ENCODE measurements at places on chromosomes 2 and 18.
A peak's percentile ranks its signal among the peaks of the same experiment; 100 is the strongest.

- peak; percentile 49 for DNase-seq
Observed at GRCh38 chr2:240915526-240916341, 9.6 kb downstream of the CROCC2 start.

- no peak for DNase-seq
Observed at GRCh38 chr2:31079665-31080064, 58.6 kb downstream of the GALNT14 start.

DNA sequence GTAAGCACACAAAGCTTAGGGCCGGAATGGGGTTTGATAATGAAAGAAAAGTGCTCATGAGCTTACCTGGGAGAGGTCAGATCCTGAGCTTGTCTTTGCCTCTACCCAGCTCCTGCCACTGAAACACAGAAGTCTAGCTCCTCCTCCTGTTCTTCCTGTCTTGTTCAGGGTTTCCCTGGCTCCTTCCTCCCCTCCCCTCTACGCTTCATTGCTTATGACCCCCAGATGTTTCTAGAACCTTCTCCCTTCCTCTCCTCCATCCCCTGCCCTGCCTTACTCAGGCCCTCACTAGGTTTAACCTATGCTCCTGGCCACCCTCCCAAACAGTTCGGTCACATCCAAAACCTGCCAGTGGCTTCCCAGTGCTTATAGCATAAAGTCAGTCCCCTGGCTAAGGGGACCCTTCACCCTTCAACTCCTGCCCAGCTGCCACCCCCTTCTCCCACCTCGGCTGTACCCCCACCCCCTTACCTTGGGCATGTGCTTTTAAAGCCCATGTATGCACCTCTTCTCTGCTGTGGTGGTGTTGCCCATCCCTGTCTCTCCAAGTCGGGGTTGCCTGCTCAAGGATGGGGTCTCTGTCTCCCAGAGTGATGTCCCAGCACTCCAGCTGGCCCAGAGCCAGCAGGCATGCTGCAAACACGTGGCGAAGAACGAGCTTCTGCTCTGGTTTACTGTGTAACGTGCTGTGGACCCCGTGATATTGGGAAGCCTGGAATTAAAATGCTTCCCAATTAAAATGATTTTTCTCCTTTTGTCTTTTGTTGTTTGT lies 233.6 kb downstream of the TPGS2 start:
- no peak for DNase-seq

DNA sequence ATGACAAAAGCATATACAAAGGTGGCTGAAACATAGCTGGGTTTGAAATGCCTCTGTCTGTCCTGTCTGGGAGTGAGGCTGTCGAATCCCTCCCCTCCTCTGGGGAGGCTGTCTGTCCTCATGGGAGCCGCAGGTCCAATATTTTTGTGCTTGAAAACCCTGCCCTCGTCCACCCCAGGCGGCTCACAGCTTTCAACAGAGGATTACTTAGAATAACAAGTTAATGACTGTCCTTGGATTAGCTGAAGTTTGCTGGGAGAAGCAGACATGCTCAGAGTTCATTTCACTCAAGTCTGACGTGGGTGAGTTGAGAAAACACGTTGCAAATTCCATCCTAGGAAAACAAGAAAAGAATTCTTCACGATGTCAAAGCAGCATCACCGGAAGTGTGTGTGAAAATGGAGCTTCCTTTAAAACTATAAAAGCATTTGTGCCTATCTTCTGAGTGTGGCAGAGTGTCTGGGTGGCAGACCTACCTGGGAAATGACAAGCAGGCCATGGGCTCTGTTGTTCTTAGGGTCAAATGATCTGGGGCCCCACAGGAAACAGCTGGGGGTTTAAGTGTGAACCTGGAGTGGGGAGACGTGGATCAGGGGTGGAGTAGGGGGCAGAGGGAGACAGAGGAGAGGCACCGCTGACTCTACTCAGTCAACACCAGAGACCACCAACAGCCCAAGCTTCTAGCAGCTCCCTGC lies 77.1 kb downstream of the DDX1 start:
- DNase-seq, result peak; percentile 17

DNA sequence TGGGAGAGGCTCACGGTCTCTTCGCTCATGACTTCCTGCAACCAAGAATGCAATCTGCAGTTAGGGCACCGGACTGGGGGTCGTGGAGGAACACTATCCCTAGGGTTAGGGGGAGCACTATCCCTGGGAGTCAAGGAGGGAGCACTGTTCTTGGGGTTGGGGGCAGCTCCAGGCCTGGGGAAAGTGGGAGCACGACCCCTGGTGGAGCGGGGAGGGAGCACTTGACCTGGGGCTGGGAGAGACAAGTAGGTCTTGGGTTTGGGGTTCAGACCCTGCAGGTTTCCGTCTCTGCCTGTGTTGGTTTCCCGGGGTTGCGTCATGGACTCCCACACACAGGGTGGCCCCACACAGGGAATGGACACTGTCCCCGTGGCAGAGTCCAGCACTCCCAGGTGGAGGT lies 133.6 kb downstream of the TPO start:
- DNase-seq, result no peak

- no peak for DNase-seq
Observed at GRCh38 chr2:80971-81736, 34.8 kb upstream of the FAM110C start.

GRCh38 chr2:174086708-174087107 lies 121.5 kb upstream of the SP3 start:
- DNase-seq, result no peak

DNA sequence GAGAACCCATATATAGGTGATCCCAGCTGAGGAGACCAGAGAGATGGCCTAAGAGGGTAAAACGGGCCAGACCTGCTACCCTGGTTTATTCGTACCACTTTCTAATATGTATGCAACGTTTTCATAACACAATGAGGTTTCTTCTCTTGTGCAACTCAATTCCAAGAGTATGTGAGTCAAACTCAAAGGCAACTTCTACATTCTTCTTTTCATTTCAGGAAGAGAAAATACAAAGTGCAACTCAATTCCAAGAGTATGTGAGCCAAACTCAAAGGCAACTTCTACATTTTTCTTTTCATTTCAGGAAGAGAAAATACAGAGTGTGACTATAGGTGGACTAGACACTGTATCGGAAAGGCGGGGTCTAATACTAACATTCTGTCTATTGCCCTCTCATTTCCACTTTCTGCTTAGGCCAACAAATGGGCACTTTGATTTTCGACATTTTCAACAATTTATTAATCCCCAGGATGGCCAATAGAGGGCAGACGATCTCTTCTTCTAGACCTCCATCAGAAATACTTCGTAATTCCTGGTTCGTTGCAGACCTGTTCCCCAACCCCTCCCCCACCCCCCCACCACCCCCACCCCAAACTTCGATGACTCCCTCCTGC lies 3.7 kb upstream of the CRIM1 start:
- DNase-seq, result no peak

GRCh38 chr2:105308382-105309146 lies 21.0 kb downstream of the TGFBRAP1 start:
- DNase-seq, result no peak

- peak; percentile 72 for DNase-seq
Observed at GRCh38 chr18:46174342-46175041, 70.3 kb downstream of the HAUS1 start.

GRCh38 chr2:74416778-74417177 lies 4.6 kb downstream of the C2orf81 start:
- DNase-seq, result no peak

DNA sequence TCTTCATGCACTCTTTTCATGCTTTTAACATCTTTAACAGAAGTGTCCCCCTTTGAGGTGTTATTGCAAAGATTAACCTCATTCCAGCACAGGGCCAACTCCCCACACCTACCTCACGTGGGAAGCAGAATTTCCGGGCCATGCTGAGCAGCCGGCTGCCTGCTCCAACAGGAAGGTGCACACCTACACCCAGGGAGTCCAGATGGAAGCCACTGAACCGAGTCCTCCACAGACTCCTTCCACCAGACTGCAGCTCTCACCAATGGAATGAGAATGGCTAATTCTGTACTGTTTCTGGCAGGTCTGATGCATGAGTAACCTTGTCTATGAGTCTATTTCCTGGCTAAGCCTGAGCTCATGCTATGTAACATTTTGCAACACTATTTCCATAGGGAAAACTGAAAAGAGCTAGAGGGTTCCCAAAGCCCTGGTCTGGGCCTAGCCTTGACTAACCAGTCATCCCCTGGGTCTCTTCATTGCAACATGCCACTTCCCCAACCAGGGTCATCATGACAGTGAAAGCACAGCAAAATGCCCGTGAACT lies 11.0 kb downstream of the ERFE start:
- no peak for DNase-seq

DNA sequence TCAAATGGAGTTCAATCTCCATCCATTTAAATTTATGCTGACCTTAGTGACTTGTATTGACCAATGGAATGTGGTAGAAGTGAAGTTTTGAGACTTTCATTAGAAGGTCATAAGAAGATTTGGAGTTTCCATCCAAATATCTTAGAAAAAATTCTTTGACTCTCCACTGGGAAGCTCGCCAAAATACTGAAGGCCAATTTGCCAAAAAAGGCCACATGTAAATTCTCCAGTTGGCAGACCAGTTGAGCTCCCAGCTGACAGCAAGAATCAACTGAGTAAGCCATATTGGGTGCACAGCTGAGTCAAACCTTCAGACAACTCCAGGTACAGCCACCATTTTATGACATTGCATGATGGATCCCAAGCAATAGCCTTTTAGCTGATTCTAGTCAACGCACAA lies 228.3 kb upstream of the SETBP1 start:
- no peak for DNase-seq

- DNase-seq, result no peak
Observed at GRCh38 chr2:24045511-24046508, 1.4 kb downstream of the WDCP start.

GRCh38 chr18:25005541-25006403 lies 346.2 kb downstream of the ZNF521 start:
- DNase-seq, result peak; percentile 73

DNA sequence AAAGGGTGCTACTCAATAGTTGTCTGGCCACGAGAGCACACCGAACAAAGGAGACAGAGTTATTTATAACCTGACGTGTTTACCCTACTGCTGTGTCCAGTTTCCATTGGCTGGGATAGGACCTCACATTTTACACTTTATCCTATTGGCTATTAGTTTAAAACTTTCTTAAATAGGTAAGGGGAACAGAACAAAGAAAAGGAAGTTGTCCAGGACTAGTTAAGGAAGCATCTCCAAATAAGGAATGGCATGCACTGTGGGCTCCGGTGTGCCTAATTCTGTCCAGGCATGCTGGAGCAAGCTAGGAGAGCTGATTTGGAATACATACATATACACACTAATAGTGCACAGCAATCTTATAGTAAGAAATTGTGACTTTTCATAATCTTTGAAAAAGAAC lies 72.2 kb downstream of the CAB39 start:
- DNase-seq, result no peak

DNA sequence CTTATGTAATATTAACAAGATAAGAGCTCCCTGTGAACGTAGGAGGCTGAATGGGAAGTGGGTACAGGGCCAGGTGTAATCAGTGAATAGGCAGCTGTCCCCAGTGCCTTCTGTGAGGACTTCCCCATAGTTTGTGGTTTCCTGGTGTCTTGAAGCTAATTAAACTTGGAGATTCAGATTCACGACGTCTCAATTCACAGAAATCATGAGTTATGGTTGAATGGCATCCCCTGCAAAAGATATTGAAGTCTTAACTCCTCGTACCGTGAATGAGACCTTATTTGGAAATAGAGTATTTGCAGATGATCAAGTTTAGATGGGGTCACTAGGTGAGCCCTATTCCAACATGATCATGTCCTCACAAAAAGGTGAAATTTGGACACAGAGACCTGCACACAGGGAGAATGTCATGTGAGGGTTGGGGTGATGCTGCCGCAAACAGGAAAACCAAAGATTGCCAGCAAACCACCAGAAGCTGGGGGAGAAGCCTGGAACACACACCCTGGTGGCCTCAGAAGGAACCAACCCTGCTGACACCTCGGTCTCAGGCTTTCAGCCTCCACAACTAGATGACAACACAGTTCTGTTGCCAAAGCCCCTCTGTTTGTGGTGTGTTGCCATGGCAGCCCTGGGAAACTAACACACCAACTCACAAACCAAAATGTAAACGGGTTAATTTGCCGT lies 13.2 kb downstream of the ARL4C start:
- no peak for DNase-seq

GRCh38 chr2:127721311-127721977 lies 20.1 kb downstream of the SFT2D3 start:
- no peak for DNase-seq

DNA sequence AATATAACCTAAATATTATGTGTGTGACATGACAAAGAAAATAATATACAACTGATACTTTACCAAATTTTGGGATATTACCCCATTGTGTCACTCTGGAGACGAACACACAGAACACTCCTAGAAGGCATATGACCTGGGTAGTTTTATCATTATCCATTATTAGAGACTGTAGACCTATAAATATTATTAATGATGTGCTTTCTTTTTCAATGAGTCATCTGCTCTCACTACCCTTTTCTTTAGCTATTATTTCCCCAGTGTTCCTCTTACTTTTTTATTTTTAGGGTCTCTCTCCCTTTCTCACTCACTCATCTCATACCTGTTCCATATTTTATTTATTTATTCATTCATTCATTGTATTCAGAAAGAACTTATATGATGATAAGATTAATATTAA lies 143.3 kb upstream of the ITGA4 start:
- no peak for DNase-seq

- DNase-seq, result no peak
Observed at GRCh38 chr18:59249199-59249774, 24.0 kb downstream of the RAX start.

DNA sequence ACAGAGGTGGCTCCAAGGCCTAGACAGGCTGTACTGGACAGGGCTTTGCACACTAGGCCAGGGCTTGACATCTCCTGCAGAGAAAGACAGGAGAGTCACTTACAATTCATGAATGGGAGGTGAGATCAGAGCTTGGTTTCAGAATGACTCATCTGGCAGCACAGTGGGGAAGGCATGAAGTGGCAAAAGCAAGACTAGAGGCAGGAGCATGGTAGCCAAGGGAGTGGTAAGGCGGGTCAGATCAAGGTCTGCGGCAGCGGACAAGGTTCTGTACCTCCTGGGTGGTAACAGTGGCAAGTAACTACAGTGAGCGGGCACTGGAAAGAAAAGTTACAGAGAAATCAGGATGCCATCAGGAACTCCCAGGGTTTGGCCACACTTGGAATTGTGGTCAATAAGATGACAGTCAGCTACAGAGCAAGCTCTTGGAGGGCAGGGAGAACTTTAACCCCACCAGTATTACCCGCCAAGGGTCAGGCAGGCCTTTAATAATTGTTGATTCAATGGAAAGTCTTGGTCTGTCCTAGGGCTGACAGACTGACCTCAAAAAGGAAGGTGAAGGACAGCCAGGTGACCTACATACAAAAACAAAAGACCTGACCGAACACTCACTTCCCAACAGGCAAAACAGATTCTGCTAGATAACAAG lies 5.7 kb downstream of the MCFD2 start:
- DNase-seq, result no peak

DNA sequence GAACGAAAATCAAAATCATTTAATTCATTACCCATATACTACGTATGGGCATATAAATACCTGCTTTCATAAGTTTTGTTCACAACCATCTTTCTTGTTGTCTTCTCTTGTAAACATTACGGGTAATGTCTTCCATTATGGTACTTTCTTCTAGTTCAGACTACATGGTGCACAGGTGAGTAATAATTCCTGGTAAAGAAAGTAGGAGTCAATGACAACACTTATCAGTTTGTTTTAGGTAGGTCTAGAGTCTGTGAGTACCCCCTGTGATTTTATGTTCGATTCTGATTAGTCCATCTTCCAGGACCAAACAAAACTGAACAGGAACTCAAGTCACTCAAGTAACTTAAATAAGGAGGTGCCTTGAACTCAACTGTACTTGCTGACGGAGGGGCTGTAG lies 25.2 kb upstream of the CTLA4 start:
- no peak for DNase-seq

- no peak for DNase-seq
Observed at GRCh38 chr2:120539937-120540718, 194.2 kb downstream of the INHBB start.
